ENCODE measurements at places on chromosomes 12 and 14.

DNA sequence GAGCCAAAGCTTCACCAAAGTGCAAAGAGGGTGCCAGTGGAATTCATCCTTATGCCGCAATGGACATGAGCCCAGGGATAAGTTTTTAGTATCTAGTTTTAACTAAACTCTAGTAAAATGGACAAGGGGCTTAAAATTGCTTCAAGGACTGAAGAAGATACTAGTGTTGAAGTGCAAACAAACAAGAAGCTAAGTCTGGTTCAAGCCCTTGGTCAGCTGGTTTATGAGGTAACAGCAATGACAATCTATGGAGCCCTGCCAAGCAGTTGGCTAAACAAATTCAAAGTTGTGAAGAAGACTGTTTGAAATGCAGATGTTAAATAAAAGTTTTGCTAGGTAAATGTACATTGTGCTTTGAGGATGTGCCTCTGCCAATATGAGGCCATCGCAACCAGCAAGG is 209.4 kb downstream of the KTN1 start:
- peak; percentile 50 for DNase-seq

DNA sequence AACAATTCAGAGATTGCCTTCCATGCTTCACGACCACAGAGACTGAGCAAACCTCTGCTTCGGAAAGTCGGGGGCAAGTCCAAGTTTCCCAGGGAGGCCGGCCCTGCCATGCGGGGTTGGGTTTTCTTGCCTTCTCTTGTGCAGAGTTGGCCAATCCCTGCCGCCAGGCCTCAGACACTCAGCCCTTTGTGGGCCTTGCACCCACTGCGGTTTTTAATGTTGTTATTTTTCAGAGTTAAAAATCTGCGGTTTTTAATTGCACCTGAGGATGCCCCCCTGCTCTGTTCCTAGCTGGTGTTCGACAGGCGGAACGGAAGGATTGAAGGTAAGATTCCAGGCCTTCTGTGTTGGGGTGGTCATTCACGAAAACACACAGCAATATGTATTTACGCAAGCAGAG is 108.7 kb downstream of the CALM1 start:
- no peak for DNase-seq

- DNase-seq = no peak
These were observed 227.1 kb downstream of the CEP128 start for GRCh38 chr14:80714474-80714873.

GRCh38 chr12:93667672-93668071 is 9.5 kb upstream of the CRADD start:
- DNase-seq = no peak

DNA sequence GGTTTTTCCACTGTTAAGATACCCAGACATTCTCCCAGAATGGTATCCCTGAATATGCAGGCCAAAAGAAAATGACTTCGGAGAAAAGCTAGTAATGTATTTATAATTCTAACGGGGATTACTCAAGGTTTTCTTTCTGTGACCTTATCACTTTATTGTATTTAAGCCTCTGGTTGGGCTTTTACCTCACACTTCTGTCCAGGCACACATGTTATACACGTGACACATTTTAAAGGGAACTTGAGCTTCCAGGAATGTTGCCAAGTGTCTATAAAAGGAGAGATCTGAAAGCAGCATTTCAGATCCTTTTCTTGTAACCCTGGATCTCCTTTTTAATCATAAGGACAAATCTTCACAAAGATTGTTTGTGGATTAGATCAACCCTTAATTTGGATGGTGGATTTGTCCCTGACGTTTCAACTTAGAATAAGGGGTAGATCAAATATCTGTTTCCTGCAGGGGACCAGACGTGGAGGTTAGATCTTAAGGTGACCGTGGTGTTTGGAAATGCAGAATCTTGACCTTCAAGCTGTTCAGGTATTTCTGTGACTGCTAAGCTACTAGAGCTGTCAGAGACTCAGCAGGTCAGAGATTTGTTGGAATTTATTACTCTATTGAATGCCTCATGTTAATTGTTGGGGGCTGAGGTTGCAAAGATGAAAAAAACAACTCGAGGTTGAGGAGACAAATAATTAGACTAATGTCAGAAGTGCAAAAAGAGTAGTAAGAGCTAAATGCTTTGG is 1.5 kb downstream of the CIPC start:
- DNase-seq = peak; percentile 84

DNA sequence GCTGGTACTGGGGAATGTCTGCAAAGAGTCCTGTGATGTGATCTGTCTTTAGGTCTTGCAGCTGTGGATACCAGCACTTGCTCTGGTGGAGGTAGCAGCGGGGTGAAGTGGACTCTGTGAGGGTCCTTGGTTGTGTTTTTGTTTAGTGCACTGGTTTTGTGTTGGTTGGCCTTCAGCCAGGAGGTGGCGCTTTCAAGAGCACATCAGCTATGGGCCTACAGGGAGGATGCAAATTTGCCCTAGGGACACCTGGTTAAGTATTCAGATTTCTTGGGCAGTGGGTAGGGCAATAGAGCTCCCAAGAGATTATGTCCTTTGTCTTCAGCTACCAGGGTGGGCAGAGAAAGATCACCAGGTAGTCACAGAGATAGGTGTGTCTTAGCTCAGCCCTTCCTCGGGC is 63.8 kb downstream of the PTGER2 start:
- DNase-seq = no peak

- no peak for DNase-seq
These were observed 44.7 kb upstream of the GALNT9 start for GRCh38 chr12:132373901-132374611.

GRCh38 chr12:106672314-106673025 is 89.7 kb downstream of the RFX4 start:
- DNase-seq = no peak

GRCh38 chr14:104134061-104134965 is 4.1 kb upstream of the KIF26A start:
- no peak for DNase-seq

DNA sequence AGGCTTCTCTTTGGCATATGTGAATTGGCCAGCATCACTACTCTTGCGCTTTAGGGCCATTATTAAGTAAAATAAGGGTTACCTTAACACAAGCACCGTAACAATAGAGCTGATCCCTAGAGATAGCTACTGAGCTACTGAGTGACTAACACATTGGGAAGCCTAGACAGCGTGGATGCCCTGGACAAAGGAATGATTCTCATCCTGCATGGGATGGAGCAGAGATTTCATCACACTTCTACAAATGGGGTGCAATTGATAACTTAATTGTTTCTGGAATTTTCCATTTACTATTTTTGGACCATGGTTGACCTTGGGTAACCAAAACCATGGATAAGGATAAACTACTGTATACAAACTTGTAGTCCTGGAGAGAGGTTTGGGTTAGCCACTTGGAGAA is 57.1 kb downstream of the FBXO34 start:
- DNase-seq = no peak

DNA sequence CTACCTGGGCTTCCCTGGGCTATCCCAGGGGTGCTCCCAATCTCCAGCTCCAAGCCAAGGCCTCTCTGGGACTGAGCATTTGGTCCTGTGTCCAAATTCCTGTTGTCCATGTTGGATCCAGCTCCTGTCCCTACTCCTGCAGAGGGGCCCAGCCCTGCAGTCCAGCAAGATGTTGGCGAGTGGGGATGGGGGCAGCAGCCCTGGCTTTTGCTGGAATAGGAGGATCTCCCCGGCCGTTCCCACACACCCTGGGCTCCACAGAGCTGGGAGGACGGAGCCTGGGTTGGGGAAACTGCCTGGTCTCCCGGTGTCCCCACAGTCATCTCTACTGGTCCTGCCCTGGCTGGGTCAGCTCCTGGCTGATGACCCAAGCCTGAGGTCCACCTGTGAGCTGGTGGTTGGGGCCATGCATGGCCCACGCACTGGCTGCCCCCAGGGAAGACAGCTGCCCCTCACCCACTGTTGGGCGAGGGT is 219.6 kb upstream of the C14orf180 start:
- DNase-seq = no peak

DNA sequence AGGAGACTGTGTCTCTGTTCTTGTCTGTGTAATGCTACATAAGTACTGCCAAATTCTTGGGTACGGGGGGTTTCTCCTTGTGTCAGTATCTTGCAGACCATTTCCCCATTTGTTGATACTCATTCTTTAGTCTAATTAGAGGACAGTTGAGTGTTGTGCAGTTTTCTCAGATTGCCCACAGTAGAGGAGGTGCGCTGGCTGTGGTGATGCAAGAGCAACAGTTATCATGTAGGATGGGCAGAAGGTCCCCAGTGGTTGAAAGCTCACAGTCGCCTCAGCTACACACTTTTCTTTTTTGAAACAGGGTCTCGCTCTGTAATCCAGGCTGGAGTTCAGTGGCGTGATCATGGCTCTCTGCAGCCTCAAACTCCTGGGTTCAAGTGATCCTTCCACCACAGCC is 37.8 kb upstream of the ATP2A2 start:
- DNase-seq = no peak

GRCh38 chr14:49897965-49898364 is 5.1 kb downstream of the ARF6 start:
- peak; percentile 75 for DNase-seq

DNA sequence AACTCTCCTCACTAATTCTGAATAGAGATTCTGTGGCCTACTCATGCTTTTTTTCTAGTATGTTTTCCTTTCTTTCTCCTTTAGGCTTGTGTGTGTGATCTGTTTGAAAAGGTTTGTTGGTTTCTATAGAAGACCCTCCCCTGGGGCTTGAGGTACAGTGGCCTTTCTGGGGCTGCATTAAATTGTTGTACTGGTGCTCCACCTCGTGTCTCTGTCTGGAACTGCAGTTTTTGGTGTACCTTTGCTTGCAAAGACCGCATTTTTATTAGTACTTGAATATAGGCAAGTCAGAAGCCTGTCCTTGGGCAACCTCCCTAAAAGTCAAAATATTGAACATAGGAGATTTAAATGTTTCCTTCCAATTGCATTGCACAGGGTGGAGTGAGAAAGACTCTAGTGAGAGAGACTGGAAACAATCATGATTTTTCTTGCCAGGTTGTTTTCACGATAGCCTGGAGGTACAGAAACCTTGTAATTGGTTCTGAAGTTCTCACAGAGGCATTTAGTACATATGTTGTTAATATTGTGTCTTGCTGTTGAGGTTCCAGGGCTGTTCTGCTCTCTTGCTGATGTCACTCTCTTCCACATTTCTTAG is 39.0 kb downstream of the SLCO1B1 start:
- peak; percentile 12 for DNase-seq

DNA sequence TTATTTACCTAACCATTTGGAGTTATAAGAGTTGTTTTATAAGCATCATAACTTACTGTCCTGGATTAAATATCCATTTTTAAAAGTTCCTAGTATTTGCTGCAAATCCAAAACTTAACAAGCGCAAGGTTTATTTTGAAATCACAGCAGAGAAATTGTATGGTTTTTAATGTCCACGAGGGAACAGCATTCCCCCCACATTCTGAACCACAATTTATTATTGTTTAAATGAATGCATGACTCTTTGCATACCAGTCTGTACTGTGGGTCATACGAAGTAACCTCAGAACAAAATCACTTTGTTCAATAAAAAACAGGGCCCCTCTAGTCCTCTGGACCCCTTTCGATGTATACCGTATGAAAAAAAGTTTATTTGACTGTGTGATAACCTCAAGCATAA is 75.9 kb downstream of the DACT1 start:
- no peak for DNase-seq

DNA sequence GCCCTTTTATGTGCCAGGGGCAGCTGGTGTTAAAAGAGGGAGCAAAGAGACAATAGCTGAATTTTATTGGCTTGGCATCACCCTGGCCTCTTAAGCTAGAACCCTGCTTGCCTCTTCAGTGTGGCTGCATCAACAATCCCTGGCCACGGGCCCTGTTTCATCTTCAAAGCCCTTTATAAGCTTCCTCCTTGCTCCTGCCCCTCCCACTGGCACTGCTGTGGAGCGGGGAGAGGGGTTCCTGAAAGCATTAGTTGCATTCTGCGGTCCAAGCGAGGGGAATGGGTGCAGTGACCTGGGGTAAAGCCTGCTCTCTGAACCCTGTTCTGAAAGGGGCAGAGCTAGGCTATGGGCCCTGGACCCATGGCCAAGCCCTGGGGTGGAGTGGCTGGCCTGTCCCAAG is 220 bp upstream of the KRT83 start:
- DNase-seq = peak; percentile 54

DNA sequence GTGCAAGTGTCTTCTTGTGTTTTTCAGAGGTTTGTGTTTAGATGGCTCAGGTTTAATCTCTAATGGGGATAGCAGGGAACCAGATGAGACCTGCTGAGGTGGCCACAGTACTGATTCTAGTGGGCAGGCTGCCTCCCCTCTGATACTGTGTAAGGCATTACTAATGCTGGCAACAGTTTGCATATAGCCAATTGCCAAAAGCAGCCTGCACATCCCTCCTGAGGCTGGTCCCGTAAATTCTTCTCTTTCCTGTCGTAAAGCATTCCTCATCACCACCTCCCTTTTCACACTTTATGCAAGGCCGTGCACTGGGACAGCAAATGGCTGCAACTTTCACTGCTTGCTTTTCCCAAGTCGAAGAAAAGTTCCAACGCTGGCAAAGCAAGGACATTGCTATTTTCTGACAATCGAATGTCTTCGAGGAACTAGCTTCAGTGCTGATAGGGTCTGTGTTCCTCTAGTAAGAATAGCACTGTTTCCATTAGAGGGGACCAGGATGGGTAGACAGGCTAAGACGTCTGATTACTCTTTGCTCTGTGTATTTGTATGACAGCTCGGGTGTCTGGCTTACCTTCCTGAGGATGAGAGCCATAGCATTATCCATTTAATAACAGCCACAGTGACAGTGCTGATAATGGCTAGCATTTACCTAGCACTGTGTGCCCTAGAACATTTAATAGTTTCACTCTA is 178.2 kb upstream of the HIF1A start:
- no peak for DNase-seq

DNA sequence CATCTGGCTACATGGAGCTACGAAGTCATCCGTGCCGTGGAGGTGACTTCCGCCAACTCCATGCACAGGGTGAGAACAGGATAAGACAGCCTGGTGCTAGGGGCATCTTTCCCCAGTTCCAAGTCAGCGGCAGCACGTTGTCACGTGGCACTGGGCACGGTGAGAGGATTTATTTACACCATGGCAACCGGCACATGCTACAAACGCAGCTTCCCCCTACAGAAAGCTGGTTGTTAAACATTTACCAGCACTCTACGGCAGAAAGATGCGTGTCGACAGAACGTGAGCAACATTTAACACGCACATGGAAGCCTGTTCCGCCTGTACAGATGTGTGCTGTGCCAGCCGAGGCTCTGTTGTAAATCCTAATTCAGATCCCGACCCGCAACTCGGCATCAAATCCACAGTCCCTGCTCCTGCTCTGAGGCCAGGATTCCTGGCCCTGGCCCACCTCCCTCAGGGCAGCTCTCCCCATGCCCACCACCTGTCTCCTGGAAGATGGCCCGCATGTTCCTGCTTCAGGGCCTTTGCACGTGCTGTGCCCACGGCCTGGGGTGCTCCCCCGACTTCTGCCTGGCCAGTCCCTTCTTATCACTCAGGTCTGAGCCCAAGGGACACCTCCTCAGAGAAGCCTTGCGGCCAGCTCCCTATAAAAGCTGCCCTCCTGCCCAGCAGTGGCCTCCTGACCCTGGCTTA is 114.1 kb downstream of the RFLNA start:
- DNase-seq = no peak

GRCh38 chr12:90945070-90945649 is 9.8 kb downstream of the CCER1 start:
- no peak for DNase-seq

GRCh38 chr14:102363182-102363943 is 622 bp downstream of the TECPR2 start:
- peak; percentile 9 for DNase-seq

- no peak for DNase-seq
These were observed 50.2 kb upstream of the OTX2 start for GRCh38 chr14:56860441-56860840.

- no peak for DNase-seq
These were observed 569 bp upstream of the RGS6 start for GRCh38 chr14:71931492-71932228.
